ENCODE measurements at places on chromosomes 5 and 9.

GRCh38 chr5:88941581-88941980 lies 58.6 kb upstream of the MEF2C start:
- no peak for DNase-seq

GRCh38 chr9:3862561-3862960 lies 336.8 kb upstream of the RFX3 start:
- no peak for DNase-seq

DNA sequence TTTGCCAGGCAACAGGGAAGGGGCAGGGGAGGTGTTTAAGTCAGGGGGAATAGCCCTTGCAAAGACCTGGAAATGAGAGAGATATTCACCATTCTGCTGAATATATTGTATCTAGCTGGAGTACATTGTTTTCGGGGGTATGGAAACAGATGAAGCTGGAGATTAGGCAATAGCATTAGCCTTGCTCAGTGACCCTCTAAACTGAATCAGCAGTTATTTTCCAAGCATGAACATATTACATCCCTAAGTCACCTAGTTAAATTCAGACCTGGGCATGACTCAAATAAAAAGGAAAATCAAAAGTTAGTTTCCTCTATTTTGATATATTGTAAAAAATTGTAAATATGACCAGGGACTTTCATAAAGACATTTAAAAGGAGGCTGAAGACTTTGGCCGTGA lies 544.6 kb upstream of the TRPC7 start:
- DNase-seq = no peak

- DNase-seq = peak; percentile 6
Observed at GRCh38 chr5:60856066-60856465, 12.0 kb upstream of the ELOVL7 start.

- no peak for DNase-seq
Observed at GRCh38 chr5:32057187-32058096, 116.7 kb downstream of the GOLPH3 start.

DNA sequence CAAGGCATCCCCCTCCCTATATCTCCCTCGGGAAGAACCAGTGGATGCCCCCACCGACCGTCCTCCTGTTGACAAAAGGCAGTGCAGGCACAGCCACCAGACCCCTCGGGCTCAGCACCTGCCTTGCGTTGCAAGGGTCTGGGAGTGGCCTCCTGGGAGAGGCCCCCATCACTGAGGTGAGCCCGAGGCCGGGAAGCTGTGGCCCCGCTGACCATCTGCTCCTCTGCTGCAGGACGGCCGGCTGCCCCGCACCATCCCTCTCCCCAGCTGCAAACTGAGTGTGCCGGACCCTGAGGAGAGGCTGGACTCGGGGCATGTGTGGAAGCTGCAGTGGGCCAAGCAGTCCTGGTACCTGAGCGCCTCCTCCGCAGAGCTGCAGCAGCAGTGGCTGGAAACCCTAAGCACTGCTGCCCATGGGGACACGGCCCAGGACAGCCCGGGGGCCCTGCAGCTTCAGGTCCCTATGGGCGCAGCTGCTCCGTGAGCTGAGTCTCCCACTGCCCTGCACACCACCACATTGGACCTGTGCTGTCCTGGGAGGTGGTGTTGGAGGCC lies 23.3 kb upstream of the SUSD3 start:
- no peak for DNase-seq

- no peak for DNase-seq
Observed at GRCh38 chr9:77464661-77465060, 183.5 kb downstream of the GNA14 start.

- no peak for DNase-seq
Observed at GRCh38 chr5:115463983-115464382, 80.6 kb downstream of the FEM1C start.

DNA sequence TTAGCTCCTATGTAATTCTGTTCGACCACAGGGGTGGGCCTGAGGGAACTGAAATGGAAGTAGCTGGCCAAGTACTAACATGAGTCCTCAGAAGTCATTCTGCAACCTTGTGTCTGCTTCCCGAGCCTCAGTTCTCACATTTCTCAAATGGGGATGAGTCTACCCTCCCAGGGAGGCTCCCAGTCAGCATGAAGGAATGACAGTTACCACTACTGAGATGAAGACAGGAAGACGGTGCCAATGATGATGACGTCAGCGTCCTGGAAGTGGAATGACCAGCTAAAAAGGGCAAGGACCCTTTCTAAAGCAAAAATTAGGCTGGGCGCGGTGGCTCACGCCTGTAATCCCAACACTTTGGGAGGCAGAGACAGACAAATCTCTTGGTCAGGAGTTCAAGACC lies 6.8 kb downstream of the PIP5KL1 start:
- peak; percentile 94 for DNase-seq

DNA sequence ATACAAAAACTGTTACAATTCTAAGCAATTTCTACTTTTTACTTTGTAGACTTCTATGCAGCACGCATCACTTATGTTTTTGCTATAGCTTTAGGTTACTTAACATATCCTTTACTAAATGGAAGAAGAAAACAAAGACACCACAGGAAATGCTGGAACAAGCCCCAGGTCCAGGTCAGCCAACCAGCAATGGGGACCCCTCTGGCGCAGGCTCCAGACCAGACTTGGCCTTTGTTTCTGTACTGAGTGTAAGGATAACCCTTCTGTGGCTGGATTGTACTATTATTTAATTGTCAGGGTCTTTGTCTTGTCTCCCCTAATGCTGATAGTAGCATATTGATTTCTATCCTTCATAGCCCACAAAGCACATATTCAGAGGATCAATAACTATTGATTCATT lies 4.2 kb downstream of the SEMA4D start:
- no peak for DNase-seq

DNA sequence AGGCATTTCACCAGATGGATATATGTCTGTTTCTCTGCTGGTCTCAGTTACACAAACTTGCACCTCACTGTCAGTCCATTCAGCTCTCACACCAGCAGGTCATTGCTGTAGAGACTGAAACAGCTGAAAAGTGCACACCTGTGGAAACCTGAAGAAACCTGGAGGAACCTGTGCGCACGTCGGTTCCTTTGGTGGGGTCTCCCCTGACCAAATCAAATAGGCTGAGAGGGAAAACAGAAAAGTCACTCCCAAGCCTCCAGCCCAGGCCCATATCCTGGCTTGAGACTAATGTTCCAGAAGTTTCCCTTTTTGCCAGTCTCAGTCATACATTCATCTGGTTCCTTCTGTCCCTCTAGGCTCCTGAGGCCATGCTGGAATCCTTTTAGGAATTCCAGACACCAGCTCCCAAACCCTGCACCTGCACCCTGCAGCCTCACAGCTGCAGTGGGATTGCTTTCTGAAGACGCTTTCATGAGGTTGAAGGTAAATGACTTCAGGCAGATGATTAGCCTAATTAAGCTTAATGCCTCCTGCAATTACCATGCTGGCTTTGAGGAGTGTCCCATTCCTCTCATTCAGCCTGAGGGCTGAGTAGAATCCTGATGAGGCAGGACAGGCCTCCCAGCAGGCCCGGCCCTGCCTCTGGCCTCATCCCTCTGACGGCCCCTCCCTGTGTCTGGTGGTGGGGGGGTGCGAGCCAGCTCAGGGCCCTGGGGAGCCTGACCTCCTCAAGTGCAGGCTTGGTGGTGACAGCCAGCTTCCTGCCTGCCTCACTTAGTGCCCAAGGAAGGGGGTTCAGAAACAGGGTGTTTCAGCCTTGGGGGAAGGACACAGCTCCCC lies 24.3 kb upstream of the CXCL14 start:
- DNase-seq = no peak

DNA sequence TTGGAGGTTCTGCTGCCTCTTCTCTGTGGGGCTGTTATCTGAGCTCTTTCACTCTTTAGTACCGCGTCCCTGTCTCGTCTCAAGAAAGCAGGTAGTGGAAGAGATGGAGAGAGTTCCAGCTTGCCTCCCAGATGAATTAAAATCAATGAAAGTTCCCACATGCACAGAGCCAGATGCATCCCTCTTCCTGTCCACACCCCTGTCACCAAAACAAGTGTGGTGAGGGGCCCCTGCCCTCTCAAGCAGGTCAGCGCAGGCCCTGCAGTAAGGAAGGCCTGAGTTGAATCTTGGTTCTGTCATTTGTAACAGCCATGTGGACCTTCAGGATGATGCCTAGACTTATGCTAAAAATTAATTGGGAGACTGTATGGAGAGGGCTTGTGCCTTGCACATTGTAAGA lies 26.9 kb downstream of the GALNT10 start:
- DNase-seq = no peak

DNA sequence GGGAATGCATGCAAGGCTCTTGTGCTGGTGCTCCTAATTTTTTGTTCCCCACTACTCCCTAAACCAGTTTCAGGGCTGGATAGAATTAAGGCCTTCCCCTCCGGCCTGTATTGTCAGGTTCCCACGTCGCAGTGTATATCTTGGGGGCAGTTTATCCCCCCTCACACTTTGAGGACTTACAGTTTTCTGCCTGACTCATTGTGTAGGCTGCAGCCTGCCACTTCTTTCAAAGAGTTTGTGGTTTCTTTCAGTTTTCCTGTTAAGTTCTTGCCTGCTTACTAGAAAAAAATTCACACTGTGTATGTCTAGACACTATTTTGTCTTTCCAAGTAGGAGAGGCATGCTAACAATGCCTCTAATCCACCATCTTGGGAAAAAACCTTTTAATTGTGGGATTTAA lies 28.4 kb upstream of the BTNL3 start:
- no peak for DNase-seq

- DNase-seq = no peak
Observed at GRCh38 chr5:1867114-1867814, 15.5 kb downstream of the IRX4 start.

DNA sequence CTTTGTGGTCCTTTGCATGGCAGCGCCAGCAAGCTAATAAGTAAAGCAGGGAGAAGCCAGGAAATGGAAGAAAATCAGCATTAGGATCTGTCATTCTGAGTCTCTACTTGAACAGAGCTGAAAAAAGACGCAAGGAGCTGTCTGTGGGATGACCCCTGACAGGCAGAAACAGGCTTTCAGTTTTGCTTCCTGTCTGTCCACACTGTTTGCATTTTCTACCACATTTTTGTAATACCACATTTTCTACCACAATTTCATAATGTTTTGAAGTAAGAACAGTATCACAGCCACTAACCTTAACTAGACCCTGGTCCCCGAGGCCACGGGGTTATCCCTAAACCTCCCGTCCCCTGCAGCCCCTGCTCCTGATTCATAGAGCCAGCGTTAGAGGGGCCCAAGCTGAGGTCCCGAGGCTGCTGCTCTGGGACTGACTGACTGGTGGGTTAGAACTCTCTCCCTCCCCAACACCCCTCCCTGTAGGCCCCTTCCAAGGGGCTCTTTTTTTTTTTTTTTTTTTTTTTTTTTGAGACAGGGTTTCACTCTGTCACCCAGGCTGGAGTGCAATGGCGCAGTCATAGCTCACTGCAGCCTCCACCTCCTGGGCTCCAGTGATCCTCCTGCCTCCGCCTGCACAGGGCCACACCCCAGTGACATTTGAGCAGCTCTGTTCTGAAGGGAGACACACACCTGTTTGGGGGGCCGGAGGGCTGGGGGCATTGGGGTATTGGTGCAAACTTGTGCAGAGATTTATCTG lies 4.0 kb upstream of the CLIC3 start:
- peak; percentile 45 for DNase-seq

DNA sequence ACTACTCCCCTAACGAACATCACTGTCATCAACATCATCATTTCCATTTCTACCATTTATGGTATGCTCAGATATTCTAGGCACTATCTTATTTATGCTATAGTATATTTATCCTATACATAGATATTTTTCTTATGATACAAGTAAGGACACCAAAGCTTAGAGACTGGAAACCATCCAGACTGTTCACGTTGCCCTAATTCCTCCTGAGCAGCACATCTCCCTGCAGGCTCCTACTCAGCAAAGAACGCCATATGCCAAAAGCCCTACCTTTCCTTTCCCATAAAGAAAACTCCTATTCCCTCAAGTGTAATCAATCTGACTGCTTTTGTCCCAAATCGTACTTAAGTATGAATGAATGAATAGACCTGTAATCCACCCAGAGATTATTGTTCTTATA lies 247.0 kb downstream of the PRELID2 start:
- no peak for DNase-seq

- no peak for DNase-seq
Observed at GRCh38 chr5:74182603-74183002, 457.9 kb downstream of the ENC1 start.

DNA sequence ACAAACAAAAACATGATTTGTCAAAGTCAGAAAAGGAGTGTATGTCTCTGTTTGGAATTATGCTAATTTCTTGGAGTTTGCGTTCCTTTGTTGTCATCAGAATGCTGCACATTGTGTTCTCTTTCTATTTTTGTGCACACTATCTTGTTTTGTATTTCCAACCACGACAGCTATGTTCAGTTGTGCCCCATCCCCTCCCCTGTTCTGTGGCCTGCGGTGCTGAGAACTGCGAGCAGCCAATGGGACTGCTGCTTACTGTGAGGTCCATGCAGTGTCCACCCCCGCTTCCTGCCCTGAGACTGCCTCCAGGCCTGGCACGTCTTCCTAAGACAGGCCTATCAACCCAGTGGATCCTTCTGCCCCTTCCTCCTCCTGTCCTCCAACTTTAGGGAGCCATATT lies 76.8 kb downstream of the PALM2AKAP2 start:
- peak; percentile 13 for DNase-seq

Measured in GM04503 (cell line).